ENCODE measurements at places on chromosomes 7 and 10.

DNA sequence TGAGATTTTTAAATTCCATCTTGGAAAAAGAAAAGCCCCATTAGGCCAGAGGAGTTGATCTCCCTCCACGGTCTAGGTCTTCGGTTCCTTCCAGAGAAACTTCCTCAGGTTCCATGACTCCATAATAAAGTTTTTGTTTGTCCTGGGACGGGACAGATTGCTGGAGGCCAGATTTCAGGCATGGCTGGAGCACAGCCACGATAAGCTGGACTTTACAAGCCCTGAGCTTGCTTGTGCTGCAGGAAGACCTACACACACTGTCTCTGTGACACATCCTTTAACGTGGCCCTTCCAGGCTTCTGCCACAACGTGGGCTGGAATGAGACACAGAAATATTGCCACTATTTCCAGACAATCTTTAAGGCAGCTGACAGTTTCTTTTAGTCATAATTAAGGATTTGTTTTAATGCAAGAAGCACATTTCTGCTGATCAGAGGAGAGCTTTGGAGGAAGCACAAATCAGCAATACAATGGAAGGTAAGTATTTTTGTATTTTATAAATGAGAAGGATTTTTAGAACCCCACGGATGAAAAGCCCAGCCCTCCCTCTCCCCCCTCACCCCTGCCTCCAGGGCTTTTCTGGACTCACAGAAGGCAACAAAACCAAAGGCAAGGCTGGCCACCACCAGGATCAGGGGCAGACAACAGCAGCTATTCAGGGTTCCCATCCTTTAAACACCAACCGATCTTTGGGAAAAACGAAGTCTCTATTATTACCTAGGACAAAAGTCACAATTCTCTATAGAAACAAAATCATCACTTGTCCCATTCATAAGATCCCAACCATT, 6.5 kb downstream of the CTBP2 start:
- DNase-seq: no peak

- no peak for DNase-seq
Measured at GRCh38 chr7:149477494-149478443, 16.9 kb upstream of the ZNF777 start.

- DNase-seq: no peak
Measured at GRCh38 chr7:112069879-112070321, 136.3 kb downstream of the DOCK4 start.

- no peak for DNase-seq
Measured at GRCh38 chr10:132061465-132061864, 4.3 kb upstream of the JAKMIP3 start.

- DNase-seq: no peak
Measured at GRCh38 chr10:666237-667012, 23.0 kb downstream of the DIP2C start.

- DNase-seq: no peak
Measured at GRCh38 chr10:112307358-112308124, 24.3 kb downstream of the TECTB start.

- no peak for DNase-seq
Measured at GRCh38 chr7:114663502-114663901, 248.9 kb downstream of the FOXP2 start.

DNA sequence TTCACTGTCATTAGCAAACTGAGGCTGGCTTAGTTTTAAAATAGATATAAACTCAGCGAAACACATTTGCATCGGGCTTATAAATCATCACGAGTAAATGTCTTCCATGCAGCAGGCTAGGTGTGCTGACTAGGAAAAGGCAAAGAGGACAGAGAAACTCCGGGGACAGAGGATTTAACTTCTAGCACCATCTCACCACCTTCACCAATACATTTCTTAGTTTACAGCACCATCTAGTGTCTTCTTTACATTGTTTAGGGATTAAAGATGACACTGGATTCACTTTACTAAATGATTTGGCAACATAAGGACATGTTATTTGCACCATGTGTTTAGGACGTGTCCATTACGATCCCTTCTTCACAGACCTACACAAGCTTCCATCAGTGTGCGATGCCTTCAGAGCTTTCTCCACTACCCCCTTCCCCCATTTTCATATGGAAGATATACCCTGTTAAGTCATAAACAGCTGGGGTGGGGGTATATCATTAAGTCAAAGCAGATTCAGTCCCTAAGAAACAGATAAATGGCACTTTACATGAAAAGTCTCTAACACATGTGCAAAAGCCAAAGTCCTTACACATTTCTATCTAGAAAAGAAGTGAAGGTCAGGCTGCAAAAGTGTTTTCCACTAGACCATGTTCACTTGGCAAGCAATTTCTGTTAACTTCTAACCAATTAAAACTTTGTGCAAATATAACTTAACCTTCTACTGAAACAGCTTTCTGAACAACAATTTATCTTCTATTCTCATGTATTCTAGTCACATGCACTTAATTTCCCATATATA, 103.3 kb downstream of the GRB10 start:
- DNase-seq: no peak

DNA sequence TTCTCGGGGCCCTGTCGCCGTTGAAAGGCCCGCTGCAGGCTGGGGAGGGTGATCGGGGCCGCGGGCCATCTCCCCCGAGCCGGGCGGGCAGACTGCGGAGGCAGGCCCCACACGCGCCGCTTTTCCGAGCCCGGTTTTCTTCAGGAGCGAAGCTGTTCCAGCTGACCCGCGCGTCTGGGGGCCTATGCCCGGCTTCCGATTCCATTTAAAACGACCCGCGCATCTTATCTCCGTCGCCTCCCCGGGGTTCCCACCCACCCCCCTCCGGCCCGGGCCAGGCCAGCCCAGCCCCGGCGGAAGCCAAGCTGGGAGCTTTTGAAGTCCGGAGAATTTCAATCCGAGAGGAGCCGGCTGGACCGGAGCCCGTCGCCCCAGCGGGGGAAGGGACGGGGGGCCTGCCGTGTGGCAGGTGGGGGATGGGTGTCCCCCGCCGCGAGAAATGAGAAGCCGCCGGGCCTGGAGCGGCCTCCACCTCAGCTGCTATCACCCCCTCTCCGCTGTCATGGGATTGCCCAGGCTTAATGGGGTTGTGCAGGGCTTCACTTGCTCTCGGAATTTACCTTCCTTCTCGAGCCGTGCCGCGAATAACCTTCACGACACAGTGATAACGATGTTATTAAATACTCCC, 3.1 kb upstream of the EVX1 start:
- DNase-seq: no peak

- DNase-seq: no peak
Measured at GRCh38 chr10:86070278-86070677, 296.3 kb downstream of the GRID1 start.

GRCh38 chr7:83366629-83367028, 203.9 kb upstream of the PCLO start:
- DNase-seq: no peak

- DNase-seq: no peak
Measured at GRCh38 chr7:133633055-133633454, 380.2 kb downstream of the EXOC4 start.

GRCh38 chr10:3139216-3139910, 33.2 kb downstream of the PITRM1 start:
- no peak for DNase-seq

- no peak for DNase-seq
Measured at GRCh38 chr7:77752016-77752415, 46.2 kb downstream of the TMEM60 start.

DNA sequence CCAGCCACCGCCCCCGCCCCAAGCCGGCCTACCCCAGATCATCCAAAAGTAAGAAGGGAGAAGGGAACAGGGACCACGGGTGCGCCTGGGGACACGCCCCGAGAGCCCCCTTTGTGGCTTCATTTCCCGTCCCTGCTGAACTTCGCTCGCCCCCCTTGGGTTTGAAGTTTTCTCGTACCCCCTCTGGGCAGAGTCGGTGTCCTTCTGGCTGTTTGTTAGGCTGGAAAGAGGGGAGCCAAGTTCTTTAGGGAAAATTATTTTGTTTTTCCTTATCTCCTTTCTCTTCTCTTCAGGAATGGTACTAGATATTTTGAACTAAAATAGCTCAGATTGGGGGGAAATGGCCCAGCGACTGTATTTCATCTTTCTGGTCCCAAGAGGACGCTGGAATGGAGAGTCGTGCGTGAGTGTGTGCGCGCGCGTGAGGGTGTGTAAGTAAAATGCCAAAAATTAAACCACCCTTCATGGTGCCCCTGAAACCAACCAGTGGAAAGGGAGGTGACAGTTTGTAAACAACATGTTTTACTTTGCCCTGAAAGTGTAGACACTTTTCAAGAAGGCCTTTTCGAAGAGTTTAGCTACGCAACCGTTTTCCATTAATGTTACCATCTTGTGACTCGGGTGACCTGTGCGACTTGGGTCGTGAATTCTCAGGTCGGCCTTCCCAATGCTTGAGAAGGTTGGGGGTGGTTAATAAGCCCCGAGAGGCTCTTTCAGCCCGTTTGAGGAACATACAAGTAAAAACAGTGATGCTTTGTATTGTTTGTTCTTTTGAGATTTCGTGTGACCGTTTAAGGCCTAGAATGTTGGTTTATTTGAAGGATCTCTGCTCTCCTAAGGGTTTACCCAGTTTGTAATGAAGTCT, 694 bp downstream of the RBM20 start:
- no peak for DNase-seq

DNA sequence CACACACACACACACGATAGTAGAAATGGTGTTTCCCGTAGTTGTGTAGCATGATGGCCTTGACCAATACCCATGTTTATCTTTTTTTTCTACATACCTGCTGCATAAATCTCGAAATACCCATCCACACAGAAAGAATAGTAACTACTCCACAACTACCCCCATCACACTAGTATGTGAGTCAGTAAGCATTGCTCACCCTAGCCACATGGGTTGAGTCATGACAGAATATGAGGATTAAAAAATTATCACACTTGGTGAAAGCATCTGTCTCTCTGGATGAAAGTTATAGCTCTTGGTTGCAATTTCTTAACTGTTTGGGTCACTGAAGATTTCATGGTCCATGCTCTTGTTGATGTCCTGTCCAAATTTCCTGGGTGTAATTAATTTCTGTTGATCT, 103.4 kb upstream of the MDFIC start:
- no peak for DNase-seq

DNA sequence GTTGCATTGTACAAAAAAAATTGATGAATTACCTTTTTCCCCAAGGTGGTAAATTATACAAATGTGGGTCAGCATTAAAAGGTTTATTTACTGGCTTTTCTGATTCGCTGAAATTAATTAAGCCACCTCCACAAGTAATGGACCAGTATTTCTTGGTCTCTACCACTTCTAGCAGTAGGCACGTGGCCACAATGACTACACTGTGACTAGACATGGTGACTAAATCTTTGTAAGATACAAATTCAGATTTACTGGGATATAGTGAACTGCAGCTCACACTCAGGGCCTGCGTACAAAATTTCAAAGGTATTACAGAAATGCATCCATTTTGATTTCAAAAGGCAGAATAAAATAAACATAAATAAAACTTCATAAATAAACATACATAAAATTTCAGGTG, 10.9 kb downstream of the HPSE2 start:
- no peak for DNase-seq

DNA sequence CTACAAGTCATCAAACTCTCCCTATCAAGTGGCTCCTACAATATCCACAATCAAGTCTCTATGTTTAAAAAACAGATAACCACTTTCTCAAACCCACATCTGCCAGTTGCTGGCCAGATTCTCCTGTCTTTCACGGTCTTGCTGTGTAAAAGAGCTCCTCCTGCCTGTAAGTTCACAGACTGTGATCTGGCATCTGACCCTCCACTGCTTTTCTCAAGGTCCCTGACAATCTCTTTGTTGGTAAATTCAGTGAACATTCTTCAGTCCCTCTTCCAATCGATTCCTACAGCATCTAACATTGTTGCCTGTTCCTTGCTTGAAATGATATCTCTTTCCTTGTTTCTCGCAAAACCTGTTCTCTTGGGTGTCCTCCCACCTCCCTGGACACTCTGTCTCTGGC, 18.5 kb upstream of the LMOD2 start:
- no peak for DNase-seq

- no peak for DNase-seq
Measured at GRCh38 chr7:69749372-69749979, 151.2 kb downstream of the AUTS2 start.
